ENCODE measurements at places on chromosomes 1 and 21.

DNA sequence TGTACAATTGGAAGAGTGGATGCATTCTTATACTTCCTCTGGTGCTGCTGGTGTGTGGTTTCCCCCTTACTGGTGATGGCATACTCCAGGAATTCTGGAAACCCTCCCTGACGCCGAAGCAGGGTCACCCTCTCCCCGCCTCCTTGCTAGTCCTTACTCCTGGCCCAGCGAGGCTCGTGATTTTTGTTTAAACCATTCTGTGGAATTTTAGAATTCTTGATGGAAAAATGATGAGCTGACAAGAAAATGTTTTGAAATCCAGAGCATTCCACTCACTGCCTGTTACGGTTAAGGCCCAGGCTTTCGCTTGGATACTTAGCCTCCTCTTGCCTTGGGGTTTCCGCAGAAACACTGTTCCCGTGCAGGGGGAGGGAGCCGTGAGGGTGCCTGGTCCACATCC is 41.1 kb downstream of the IL6R start:
- no peak for DNase-seq

DNA sequence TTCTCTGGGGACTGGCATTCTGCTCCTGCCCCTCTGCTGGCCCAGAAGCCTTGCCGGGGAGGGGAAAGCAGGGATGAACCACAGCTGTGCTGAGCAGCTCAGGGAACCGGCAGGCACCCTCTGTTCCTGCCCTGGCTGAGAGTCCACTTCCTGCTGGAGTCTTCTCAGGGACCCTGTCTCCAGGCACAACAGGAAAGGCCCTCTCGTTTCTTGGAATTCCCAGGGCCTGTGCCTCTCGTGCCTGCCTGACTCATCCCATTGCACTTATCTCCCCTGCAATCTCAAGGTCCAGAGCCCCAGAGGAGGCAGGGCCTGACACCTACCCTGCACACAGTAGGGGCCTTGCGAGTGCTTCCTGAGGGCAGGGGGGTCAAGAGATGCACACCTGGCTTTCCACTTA is 1.1 kb upstream of the EDN2 start:
- no peak for DNase-seq

- DNase-seq, result no peak
Observed at GRCh38 chr1:40806731-40807695, 23.4 kb downstream of the KCNQ4 start.

DNA sequence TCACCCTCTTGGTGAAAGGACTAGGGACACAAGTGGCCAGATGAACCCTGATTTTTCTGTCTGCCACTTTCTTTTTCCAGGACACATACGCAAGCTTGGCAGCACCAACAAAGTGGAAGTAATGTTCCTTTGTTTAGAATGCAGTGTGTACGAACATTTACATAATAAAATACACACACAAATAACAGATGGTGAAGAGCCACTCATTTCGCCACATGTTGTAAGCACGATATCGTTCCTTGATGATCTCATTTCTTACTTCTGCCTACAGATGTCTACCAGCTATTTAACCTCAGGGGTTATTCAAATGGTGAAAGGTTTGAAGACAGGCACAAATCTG is 670.2 kb upstream of the CXADR start:
- DNase-seq, result no peak

DNA sequence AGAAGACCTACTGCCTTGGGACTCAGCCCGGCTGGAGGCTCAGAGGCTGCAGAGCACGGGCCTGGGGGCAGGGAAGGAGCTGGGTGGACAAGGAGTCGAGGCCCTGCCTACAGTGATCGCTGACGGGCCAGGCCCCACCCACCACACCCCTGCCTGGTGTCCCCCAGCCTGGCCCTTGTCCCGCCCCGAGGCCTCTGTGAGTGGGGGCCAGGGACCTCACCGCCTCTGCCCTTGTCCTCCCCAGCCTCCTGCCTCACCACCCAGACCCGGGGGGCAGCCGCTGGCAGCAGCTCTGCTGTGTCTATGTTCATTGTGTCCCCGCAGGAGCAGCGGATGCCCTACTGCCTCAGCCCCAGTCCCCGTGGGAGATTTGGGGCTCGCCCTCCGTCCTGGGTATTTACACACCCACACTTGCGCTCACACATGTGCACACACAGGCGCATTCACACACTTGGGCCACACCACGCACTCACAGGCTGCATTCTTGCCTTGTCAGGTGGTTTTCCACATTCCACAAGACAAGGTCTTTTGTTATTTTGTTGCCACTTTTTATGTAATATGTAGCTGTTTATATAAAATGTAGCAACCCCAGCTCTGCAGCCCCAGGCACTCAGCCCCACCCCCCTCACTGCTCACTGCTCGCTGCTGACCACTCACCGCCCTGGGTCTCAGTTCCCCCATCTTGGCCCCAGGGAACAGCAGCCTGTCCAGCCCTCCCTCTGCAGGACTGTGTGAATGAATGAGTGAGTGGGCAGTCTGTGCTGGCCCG is 7.3 kb downstream of the PFKL start:
- DNase-seq, result no peak

DNA sequence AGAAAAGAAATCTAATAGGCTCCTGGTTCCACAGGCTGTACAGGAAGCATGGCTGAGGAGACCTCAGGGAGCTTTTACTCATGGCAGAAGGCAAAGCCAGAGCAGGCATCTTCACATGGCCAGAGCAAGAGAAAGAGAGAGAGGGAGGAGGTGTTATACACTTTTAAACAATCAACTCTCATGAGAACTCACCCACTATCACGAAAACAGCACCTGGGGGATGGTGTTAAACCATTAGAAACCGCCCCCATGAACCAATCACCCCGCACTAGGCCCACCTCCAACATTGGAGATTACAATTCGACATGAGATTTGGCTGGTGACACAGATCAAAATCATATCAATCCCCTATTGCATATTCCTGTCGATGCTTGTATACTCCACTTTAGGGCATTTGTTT is 93.5 kb downstream of the MRPL39 start:
- DNase-seq, result no peak

- peak; percentile 53 for DNase-seq
Observed at GRCh38 chr1:233240829-233241682, 54.5 kb downstream of the PCNX2 start.

GRCh38 chr1:14667651-14667984 is 69.1 kb downstream of the KAZN start:
- DNase-seq, result no peak

DNA sequence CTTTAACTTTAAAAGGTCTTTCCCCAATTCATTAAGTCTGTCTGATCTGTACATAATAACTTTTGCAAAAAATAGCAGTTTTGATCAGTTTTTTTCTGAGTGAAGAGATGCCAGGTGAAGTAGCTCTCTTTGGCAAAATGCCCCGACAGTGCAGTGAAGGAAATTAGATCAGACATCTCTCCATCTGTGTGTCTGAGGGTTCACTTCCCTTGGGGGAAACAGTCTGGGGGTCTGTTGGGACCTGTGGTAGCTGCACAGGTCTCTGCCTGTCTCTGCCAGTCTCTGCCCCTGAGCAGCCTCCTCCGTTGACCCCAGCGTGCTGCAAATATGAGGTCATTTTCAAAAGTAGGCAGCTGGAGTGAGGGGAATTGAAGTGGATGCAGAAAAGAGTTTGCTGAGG is 54.5 kb downstream of the TBCE start:
- DNase-seq, result no peak

All from right renal cortex interstitium (tissue), 3 donors.